Activated CD8-positive, alpha-beta memory T cell treated with anti-CD3 and anti-CD28 coated beads, Interleukin-2, amount 10 ng/mL, durations not matched to agents 7 days and 5 days (primary cell): ENCODE measurements at places on chromosomes 12 and 14. TPM values are rescaled to one million over a fixed set of nuclear protein-coding genes. Genes with fewer than 3 reads are reported as not detected.
A peak's percentile ranks its signal among the peaks of the same experiment; 100 is the strongest.

The TMTC2 gene
- total RNA-seq = 3.3 TPM

The PRH2 gene
- total RNA-seq = 0.76 TPM

The EML5 gene
- total RNA-seq = 3.7 TPM

The LRRIQ1 gene
- not detected for total RNA-seq

The C12orf60 gene
- 1.9 TPM for total RNA-seq

The CPNE6 gene
- total RNA-seq = not detected

DNA sequence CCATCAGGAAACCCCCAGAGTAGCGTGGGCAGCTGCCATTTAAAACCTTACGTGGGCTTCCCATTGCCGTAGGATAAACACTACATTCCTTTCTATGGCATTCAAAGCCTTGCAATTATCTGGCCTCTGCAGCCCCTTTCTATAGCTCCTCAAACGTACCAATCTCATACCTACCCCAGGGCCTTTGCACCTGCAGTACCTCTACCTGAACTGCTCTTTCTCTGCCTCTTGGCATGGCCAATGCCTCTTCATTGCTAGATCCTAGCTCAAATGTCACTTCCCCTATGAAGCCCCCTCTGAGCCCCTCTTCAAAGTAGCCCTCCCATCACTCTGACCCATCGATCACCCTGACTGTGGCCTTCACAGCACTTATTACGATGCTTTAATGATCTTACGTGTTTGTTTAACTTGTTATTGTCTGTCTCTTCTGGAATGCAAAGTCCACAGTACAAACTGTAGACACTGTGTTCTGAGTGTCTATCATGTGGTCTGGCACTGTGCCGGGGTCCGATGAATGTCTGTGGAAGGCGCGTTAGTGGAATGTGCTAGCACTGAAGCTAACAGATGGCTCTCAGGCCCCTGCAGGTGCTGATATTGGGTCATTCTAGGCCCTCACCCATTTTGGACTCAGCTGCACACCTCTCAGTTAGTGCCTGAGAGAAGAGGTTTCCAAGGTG is 157.3 kb upstream of the NOS1 start:
- no peak overlapping the region for H3K4me3 ChIP-seq
- no peaks in the 10 kb centered on the region for H3K36me3 ChIP-seq
- no peaks in the 10 kb centered on the region for H3K27me3 ChIP-seq
- no peak overlapping the region for H3K27ac ChIP-seq
- no peaks in the 10 kb centered on the region for H3K4me1 ChIP-seq

- H3K27ac ChIP-seq = peak overlapping the region; percentile 22
- no peaks in the 10 kb centered on the region for H3K27me3 ChIP-seq
- no peak overlapping the region for H3K4me3 ChIP-seq
- peaks cover 78% of the 10 kb centered on the region for H3K4me1 ChIP-seq
- H3K36me3 ChIP-seq = peaks cover 32% of the 10 kb centered on the region
- no peak for DNase-seq
Observed at GRCh38 chr14:91327250-91327595, 82.7 kb upstream of the GPR68 start.

- H3K27ac ChIP-seq = no peak overlapping the region
- H3K36me3 ChIP-seq = peaks cover 15% of the 10 kb centered on the region
- peaks cover 5% of the 10 kb centered on the region for H3K4me1 ChIP-seq
- H3K4me3 ChIP-seq = no peak overlapping the region
Observed at GRCh38 chr12:123469978-123470377, 12.0 kb downstream of the SNRNP35 start.

- H3K36me3 ChIP-seq = no peaks in the 10 kb centered on the region
- H3K4me3 ChIP-seq = no peak overlapping the region
- H3K27ac ChIP-seq = no peak overlapping the region
- DNase-seq = no peak
Observed at GRCh38 chr12:47941475-47941780, 22.0 kb upstream of the TMEM106C start.

- peak overlapping the region; percentile 28 for H3K4me3 ChIP-seq
- H3K27me3 ChIP-seq = no peaks in the 10 kb centered on the region
- peak overlapping the region; percentile 83 for H3K27ac ChIP-seq
- DNase-seq = no peak
Observed at GRCh38 chr12:51369581-51369980, 21.6 kb downstream of the GALNT6 start.

- no peak for DNase-seq
- peaks cover 12% of the 10 kb centered on the region for H3K4me1 ChIP-seq
- no peak overlapping the region for H3K4me3 ChIP-seq
- no peaks in the 10 kb centered on the region for H3K27me3 ChIP-seq
Observed at GRCh38 chr14:31567655-31568054, 6.5 kb downstream of the NUBPL start.

DNA sequence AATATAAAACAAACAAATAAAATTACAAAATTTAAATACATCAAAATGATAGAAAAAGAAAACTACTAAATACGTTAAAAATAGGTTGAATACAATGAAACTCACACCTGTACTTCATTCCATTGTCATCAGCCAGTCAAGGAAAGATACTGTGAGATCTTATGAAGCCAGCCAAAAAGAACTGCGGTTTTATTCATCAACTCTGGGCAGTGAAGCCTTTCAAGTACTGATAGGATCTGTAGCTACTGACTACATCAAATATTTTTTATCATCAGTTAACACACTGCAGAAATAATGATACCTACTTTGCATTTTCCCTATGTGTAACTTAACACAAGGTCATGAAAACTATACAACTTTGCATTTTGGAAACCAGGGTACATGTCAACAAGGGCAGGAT is 46.3 kb upstream of the FAR2 start:
- no peaks in the 10 kb centered on the region for H3K27me3 ChIP-seq
- peak overlapping the region; percentile 25 for H3K4me3 ChIP-seq
- peaks cover 32% of the 10 kb centered on the region for H3K36me3 ChIP-seq

GRCh38 chr12:101414533-101415119 is 7.1 kb upstream of the ARL1 start:
- no peak overlapping the region for H3K4me3 ChIP-seq
- no peaks in the 10 kb centered on the region for H3K4me1 ChIP-seq
- H3K27ac ChIP-seq = no peak overlapping the region
- H3K36me3 ChIP-seq = no peaks in the 10 kb centered on the region
- H3K27me3 ChIP-seq = peaks cover 30% of the 10 kb centered on the region
- no peak for DNase-seq

DNA sequence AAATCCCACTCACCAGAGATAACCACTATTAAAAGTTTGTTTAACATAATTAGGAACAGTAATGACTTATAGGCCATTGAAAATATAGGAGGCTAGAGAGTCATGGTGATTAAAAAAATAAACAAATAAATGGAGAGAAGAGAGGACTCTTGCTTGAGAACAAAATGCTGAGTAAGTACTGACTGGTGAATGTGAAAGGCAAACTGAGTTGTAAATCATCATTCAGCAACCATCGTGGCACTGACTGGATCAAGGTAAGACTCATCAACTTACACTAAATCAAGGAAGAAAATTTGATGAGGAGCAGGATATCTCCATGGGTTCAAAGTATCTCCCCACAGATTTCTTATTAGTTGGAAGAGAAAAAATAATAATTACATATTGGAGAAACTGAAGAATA is 14.1 kb upstream of the YBX3 start:
- no peaks in the 10 kb centered on the region for H3K36me3 ChIP-seq
- H3K4me1 ChIP-seq = peaks cover 4% of the 10 kb centered on the region
- no peak overlapping the region for H3K27ac ChIP-seq

- DNase-seq = no peak
- no peak overlapping the region for H3K27ac ChIP-seq
- H3K36me3 ChIP-seq = peaks cover 16% of the 10 kb centered on the region
- H3K4me3 ChIP-seq = no peak overlapping the region
Observed at GRCh38 chr14:103361867-103362266, 23.3 kb upstream of the MARK3 start.

GRCh38 chr12:13390918-13391317 is 194.4 kb downstream of the EMP1 start:
- DNase-seq = no peak
- H3K27me3 ChIP-seq = no peaks in the 10 kb centered on the region
- H3K36me3 ChIP-seq = no peaks in the 10 kb centered on the region
- no peaks in the 10 kb centered on the region for H3K4me1 ChIP-seq

DNA sequence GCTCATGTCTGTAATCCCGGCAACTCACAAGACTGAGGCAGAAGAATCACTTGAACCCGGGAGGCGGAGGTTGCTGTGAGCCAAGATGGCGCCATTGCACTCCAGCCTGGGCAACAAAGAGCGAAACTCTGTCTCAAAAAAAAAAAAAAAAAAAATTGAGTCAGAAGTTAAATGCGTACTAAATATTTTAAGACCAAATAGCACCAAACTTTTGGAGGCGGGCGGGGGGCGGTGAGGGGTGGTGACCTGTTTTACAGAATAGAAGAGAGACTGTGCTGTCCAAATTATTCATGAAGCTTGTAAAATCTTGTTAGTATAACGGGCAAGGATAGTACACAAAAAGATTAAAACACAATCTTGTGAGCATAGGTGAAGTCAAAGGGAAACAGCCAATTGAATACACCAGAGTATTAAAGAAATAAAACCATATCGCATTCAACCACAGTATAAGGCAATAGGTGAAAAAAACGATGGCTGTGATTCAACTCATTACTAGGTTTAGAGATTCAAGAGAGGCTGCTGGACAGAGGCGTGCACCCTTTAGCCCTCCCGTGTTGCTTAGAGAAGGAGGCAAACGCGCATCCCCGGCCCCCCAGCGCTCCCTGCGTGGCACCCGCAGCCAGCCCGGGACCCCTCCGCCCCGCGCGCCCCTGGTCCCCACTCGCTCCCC is 571 bp downstream of the ZNF891 start:
- peak overlapping the region; percentile 98 for H3K4me3 ChIP-seq
- no peaks in the 10 kb centered on the region for H3K27me3 ChIP-seq
- peaks cover 15% of the 10 kb centered on the region for H3K4me1 ChIP-seq
- peaks cover 63% of the 10 kb centered on the region for H3K36me3 ChIP-seq
- DNase-seq = no peak
- H3K27ac ChIP-seq = peak overlapping the region; percentile 100

- DNase-seq = peak; percentile 64
- H3K36me3 ChIP-seq = peaks cover 20% of the 10 kb centered on the region
- peak overlapping the region; percentile 1 for H3K4me3 ChIP-seq
- H3K27me3 ChIP-seq = no peaks in the 10 kb centered on the region
- H3K4me1 ChIP-seq = peaks cover 41% of the 10 kb centered on the region
Observed at GRCh38 chr14:95480109-95480886, 36.2 kb downstream of the SYNE3 start.

DNA sequence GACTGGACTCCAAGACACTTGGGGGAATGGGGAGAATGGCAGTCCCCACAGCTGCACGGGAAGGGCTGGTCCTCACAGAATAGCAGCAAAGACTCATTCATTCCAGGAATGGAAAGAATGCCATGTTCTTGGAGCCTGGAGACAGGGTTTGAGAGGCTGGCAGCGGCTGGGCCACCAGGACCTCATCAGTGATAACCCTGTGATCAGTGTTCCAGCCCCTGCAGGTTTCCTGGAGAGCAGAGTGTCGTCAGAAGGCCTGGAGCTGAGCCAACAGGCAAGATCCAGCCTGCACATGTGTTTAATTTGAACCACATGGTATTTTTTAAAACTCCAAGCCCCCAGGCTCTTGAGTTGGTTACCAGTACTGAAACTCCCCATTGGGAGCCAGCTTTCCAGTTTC is 11.3 kb downstream of the BDKRB1 start:
- no peaks in the 10 kb centered on the region for H3K4me1 ChIP-seq
- H3K27ac ChIP-seq = no peak overlapping the region
- H3K27me3 ChIP-seq = no peaks in the 10 kb centered on the region

DNA sequence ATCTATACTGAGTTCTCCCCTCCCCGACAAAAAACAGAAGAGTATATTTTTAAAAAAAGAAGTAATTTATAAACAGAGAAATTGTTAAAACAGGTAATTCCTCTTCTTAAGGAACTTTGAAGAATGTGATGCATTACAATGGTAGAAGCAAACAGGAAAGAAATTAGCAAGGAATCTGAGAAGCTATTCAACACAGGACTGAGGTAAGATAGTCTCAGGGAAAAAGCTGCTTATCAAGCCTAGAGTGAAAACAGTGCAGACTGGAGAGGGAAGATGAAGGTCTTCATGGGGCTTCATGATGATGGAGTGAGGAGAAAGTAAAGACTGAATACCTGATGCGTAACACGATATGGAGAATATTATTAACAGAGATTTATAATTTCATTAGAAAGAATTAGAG is 880.0 kb downstream of the SLC16A7 start:
- no peak for DNase-seq
- no peaks in the 10 kb centered on the region for H3K36me3 ChIP-seq
- no peaks in the 10 kb centered on the region for H3K27me3 ChIP-seq
- H3K27ac ChIP-seq = no peak overlapping the region
- H3K4me3 ChIP-seq = no peak overlapping the region

DNA sequence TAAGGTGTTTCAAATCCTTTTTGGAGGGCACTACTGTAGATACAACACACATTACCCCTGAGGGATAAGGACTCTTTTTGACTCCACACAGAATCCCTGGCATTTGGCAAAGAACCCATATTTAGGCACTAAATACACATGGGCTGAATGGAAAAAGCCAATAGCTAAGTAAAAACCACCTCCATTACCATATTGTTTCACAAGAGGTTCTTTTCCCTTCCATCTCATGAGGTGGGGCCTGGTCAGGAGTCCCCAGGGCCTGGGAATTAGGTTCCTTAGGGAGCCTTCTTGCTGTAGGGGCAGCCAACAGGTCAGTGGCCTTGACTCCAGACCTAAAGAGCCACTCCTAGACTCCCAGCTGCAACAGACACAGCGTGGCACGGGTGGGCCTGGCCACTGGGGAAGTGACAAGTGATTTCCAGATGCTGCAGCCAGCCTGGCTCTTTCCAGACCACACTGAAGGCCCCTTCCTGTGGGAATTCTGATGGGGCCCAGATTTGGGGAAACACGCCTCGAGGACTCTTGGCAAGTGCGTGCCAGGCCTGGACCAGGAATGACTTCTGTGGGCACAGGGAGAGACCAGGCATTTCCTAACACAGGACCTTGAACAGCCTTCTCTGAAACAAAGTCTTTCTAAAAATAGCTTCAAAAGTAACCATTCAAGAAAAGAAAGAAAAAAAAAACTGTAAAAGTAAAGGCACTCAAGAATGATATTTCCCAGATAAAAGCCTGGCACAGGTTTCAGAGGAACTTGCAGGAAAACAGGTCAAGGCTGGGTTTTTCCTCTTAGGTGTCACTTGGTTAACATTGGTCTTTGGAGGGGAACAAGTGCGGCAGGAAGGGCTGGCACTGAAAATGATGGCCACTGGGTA is 18.1 kb downstream of the SSH1 start:
- H3K4me3 ChIP-seq = peak overlapping the region; percentile 50
- peak overlapping the region; percentile 95 for H3K27ac ChIP-seq
- no peaks in the 10 kb centered on the region for H3K27me3 ChIP-seq
- no peak for DNase-seq

GRCh38 chr14:61899497-61899896 is 137.3 kb downstream of the SNAPC1 start:
- no peak overlapping the region for H3K4me3 ChIP-seq
- no peak overlapping the region for H3K27ac ChIP-seq
- DNase-seq = no peak
- no peaks in the 10 kb centered on the region for H3K4me1 ChIP-seq
- H3K36me3 ChIP-seq = no peaks in the 10 kb centered on the region
